ENCODE measurements at places on chromosomes 2 and 18. TPM values are rescaled to one million over a fixed set of nuclear protein-coding genes. Genes with fewer than 3 reads are reported as not detected.

CPLX4 gene
- total RNA-seq = not detected

GDF7 gene
- total RNA-seq = 1.4 TPM

CIB4 gene
- not detected for total RNA-seq

TCF4 gene
- 48.3 TPM for total RNA-seq

CNTNAP5 gene
- 0.04 TPM for total RNA-seq

STPG4 gene
- total RNA-seq = not detected

SERPINB3 gene
- total RNA-seq = not detected

SH3RF3 gene
- total RNA-seq = 1.0 TPM

DNAJC5G gene
- total RNA-seq = not detected

UPP2 gene
- total RNA-seq = not detected

POTEI gene
- 0.07 TPM for total RNA-seq

AAMP gene
- 139 TPM for total RNA-seq

TRIB2 gene
- total RNA-seq = 70.4 TPM

EGR4 gene
- 0.04 TPM for total RNA-seq

GRCh38 chr2:61074100-61074499 lies 8.4 kb downstream of the SANBR start:
- DNase-seq = no peak

DNA sequence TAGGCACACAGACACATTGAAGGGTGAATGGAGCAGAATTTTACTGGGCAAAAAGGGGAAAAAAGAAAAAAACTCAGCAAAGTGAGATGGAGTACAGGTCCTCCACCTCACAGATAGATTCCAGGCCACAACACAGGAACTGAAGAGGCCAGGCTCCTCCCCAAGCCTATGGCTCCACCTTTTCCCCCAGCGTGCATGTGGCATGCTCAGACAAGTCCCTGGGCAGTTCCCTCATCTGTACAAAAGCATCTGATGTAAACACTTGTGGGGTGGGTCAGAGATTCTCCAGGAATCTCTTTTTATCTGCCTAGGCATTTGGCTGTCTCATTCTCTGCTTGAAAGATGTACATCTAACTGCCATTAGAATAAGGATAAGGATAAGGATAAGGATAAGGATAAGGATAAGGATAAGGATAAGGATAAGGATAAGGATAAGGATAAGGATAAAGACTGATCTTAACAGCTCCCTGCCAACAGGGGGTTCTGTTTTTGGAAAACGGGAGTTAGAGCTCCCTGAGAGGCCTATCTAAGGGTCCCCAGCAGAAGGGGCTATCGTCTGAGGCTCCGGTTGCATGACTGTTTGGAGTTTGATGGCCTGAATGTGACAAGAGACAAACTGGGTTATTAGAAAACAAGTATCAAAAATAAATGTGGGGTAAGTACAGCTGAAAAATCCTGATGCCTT lies 17.2 kb upstream of the ASXL3 start:
- no peak for DNase-seq

DNA sequence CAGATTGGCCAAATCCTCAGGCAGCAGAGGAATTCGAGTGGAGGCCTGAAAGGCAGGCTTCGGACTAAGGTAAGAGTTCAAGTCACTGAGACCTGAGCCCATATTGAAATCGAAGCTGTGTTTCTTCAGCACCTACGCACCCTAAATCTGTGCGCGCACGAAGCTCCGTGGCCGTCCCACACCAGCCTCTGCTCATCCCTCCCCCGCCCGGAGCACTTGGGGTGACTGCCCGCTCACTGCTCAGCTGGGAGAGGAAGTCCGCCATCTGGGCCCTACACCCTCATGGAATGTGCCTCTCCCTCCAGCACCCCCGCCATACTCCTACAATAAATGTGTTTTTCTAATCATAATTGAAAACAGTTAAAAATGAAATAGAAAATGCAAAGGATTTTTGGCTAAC lies 734.5 kb downstream of the GALR1 start:
- no peak for DNase-seq

GRCh38 chr2:142065700-142066099 lies 65.1 kb downstream of the LRP1B start:
- no peak for DNase-seq

DNA sequence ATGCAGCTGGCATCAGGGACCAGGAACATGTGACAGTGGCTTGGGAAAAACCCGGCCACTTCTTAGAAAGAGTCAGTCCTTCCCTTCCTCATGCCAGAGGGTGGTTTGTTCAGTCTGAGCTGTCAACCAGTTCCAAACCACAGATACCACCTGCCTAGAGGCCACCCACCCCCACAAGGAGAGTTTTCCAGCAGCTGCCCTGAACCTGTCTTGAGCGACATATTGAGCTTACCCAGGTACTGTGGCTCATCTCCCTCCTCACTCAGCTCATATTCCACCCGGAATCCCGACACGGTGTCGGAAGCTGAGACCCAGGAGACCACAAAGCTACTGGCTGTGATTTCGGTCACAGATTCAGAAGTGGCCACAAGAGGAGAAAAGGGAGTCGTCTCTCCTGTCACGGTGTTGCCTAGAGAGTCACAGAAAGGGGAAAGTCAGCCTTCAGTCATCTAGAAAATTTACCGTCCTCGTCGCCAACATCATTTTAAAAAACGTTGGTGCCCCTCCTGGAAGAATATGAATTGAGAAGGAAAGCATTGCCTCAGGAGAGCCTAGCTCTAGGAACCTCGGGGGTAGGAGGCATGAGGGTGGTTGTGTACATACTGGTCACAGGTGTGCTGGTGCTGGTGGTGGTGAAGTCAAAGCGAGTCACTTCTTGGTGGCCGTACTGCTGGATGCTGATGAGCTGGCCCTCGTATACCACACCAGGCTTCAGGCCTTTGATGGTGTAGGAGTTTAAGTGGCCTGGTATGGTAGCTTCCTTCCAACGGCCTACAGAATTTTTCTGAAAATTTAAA lies 26.3 kb downstream of the FN1 start:
- no peak for DNase-seq

- no peak for DNase-seq
These were observed 2.6 kb downstream of the GTF3C2 start for GRCh38 chr2:27353762-27354596.

DNA sequence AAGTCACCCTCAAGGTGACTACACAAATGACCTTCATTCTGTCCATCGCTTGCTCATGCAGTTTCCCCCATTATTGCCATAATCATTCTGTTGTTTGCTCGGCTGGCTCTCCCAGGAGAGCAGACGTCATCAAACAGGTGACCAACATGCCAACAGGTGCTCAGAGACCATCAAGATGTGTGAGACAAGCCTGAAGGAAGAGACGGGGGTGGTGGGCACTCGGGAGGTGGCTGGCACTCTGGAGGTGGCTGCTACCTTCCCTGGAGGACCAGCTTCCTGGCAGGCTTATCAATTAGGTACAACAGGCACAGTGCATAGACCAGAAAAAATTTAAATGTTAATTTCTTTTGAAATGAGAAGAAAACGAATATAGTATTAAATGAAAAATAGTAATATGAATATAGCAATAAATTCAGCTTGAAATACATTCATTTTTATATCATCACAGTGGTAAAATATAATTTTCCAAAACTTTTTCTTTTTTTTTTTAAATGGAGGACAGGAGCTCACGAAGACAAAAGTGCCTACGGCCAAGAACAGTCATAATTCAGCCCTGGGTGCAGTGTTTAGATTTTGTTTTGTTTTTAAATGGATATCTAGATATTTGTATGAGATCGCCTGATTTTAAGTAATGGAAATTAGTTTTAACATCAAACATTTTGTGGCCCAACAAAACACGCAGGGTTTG lies 16.9 kb upstream of the HAAO start:
- DNase-seq = peak; percentile 22

- no peak for DNase-seq
These were observed 35.8 kb upstream of the PTPN4 start for GRCh38 chr2:119723784-119724467.

GRCh38 chr2:145088756-145089155 lies 568.8 kb upstream of the ZEB2 start:
- no peak for DNase-seq

- no peak for DNase-seq
These were observed 35.6 kb downstream of the CYB5A start for GRCh38 chr18:74256190-74256589.

- peak; percentile 23 for DNase-seq
These were observed 633.2 kb upstream of the PKDCC start for GRCh38 chr2:41414486-41415230.

DNA sequence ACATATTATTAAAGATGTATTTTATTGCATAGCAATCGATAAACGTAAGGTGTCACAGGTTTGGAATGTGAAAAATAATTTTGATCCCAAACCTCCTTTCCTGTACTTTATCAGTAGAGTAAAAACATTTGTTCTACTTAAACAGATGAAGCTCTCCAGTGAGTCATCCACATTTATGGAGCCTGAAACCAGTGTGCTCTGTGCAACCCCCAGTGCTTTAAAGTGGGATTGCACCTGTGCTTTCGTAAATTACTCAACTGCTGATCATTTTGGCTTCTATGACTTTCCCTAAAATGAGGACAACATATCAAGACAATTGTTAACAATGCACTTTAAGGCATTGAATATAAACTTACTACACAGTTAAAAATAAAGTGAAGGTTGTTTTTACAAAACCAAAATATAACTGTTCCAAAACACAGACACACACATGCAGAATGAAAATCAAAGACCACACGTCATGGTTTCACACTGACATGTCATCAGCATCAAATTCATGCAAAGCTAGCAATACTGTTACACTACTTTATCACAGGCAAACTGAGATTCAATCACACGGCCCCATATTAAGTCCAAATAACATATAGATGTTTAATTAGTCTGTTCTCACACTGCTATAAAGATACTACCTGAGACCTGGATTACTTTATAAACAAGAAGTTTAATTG lies 9.7 kb downstream of the TMEM18 start:
- peak; percentile 75 for DNase-seq

DNA sequence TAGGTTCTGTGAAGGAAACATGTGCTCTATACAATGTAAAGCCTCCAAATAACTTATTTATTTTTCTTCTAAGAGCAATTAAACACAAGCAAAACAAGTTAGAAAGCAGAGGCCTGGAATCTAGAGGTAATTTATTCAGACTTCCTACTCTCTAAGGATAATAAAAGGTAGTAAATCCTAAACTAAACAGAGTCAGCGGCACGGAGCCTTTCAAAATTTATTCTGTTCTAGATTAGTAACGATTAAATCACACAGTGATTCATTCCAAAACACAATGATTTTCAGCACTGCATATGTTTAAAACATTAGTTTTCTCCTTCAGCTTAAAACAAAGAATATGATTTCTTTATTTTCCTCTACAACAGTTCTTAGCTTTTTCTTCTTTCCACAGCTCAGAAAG lies 160.9 kb downstream of the FBXO15 start:
- DNase-seq = no peak

DNA sequence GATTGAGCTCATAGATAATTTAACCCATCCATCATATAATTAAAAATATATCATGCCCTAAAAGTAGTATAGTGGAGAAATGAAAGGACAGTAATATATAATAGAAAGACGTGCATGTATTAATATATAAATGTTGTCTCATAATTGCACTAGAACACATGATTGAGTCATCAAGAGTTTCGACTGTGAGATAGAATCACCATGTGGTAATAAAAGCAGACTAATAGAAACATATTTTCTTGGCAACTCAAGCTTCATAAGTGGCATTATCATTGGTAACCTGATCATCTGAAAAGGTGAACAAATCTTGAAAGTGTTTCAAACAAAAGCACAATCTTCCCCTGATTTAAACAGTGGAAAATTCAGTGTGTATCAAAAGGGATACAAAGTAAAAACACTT lies 188.8 kb downstream of the CYRIA start:
- DNase-seq = no peak

- DNase-seq = no peak
These were observed 29.7 kb downstream of the ZC3H6 start for GRCh38 chr2:112305132-112305531.

- no peak for DNase-seq
These were observed 916.7 kb downstream of the CPS1 start for GRCh38 chr2:211473116-211473515.

GRCh38 chr2:8892111-8892510 lies 54.7 kb upstream of the KIDINS220 start:
- no peak for DNase-seq

GRCh38 chr2:143183804-143184463 lies 54.7 kb downstream of the ARHGAP15 start:
- DNase-seq = no peak

DNA sequence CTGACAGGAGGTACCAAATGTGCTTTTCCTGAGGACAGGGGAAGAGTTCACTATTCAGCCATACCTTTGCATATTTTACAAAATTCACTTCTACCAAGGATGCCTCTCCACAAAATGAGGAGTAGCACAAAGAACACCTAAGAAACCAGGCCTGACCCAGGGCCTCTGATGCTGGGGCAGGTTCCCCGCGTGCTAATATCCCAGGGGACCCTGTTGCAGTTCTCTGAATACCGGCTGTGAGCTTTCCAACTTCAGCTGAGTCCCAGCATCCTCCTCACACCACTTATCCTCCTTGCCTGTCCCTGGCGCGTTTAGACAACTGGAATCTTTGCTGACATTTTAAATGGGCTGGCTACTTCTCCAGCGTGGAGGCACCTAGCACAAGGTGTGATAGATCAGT lies 142.3 kb downstream of the BCL2 start:
- DNase-seq = no peak

DNA sequence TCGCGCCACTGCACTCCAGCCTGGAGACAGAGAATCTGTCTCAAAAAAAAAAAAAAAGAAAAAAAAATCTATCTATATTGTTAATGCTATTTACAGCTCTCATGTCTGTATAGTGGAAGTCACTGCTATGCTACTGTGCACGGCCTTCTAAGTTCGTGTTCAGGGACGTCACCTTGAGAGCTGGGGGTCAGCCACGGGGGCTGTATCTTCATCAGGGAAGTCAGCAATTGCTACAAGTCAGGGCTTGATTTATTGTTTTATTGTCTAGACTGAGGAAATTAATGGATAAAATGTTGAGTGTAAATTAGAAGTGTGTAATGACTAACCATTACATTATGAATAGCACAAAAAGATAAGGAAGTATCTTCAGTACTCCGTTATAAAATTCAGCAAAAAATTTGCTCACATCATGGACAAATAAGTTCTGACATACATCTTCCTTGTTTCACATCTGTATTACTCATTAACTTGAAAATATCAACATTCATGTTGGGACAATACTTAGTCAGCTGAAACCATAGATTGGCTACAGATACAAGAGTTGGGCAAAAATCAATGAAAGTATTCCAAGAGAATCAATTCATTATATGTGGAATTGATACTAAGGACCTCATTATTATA lies 136.6 kb upstream of the SEC11C start:
- no peak for DNase-seq

DNA sequence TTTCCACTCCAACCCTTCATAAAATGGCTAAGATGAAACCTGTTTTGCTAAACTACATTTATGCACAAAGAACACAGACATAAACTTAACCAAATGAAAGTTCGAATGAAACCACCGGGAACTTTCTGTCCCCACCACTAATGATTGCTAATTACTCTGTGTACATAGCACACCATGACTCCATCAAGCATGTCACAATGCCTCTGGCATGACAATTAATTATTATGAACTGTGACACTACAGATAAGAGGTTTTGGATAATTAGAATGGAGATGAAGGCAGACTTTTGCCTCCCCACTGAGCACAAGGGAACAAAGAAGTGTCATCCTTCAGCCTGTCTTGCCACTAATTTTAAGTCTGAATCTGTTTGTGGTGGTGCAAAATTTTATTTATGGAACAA lies 1.5 kb downstream of the DAPL1 start:
- no peak for DNase-seq

All from H7 (cell line).